Metanephros (tissue), 2 donors: ENCODE measurements at places on chromosomes 5 and 9. TPM values are rescaled to one million over a fixed set of nuclear protein-coding genes. Genes with fewer than 3 reads are reported as not detected.

The HAVCR2 gene
- total RNA-seq = 13.0 TPM

The GMCL2 gene
- total RNA-seq = not detected

The OBP2B gene
- not detected for total RNA-seq

The ACTBL2 gene
- total RNA-seq = not detected

The TIGD6 gene
- 5.3 TPM for total RNA-seq

The SPOCK1 gene
- 9.9 TPM for total RNA-seq

The MYMK gene
- total RNA-seq = 2.8 TPM

The CYLC2 gene
- not detected for total RNA-seq

The UBE2QL1 gene
- 0.70 TPM for total RNA-seq

The SPINK7 gene
- total RNA-seq = not detected

The ADAMTS2 gene
- 32.0 TPM for total RNA-seq

The RMRP gene
- 36,863 TPM for total RNA-seq

The ZDHHC11B gene
- total RNA-seq = 3.0 TPM

The CDKN2A gene
- 0.12 TPM for total RNA-seq

The SLIT3 gene
- 40.6 TPM for total RNA-seq
